ENCODE measurements at places on chromosomes 12 and 14.

DNA sequence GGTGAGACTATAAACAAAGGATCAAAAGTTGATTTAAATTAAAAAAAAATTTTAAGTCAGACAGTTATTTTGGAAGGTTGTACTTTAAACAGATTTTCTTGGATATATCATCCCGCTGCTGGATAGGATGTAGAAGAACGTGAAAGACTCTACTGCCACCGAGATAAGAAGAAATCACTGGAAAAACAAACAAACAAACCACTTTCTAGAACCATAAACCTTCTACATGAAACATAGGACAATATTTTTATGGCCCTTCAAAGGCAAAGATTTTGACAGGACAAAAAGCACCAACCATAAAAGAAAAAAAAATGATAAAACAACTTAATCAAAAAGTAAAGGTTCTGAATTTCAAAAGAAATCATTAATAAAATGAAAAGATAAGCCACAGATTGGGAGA lies 268.2 kb upstream of the DAAM1 start:
- DNase-seq: no peak

GRCh38 chr14:99532310-99532709 lies 51.1 kb downstream of the CCNK start:
- DNase-seq: no peak

DNA sequence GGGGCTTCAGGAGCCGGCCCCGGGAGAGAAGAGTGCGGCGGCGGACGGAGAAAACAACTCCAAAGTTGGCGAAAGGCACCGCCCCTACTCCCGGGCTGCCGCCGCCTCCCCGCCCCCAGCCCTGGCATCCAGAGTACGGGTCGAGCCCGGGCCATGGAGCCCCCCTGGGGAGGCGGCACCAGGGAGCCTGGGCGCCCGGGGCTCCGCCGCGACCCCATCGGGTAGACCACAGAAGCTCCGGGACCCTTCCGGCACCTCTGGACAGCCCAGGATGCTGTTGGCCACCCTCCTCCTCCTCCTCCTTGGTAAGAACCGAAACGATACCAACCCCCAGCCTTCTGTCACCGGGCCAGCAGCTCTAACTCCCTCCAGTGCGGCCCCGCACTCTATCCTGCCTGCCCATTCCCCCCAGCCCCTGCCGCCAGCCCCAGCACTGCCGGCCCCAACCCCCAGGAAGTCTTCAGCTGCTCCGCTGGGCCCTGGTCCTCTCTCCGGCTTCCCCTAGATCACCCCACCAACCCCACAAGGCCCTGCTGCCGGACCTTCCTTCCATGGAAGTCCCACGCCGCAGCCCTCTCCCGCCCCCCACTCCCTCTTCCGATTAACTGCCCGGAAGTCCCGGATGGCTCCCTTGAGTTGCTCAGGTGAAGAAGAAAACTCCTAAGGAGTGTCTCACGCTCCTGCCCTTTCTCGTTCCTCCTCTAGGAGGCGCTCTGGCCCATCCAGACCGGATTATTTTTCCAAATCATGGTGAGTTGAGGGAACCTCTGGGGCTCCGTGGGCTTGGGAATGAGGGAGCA lies 693 bp downstream of the LRP10 start:
- DNase-seq: peak; percentile 79

GRCh38 chr14:105315211-105315721 lies 718 bp downstream of the PACS2 start:
- DNase-seq: no peak

GRCh38 chr14:104954746-104955395 lies 23.3 kb downstream of the AHNAK2 start:
- DNase-seq: no peak

DNA sequence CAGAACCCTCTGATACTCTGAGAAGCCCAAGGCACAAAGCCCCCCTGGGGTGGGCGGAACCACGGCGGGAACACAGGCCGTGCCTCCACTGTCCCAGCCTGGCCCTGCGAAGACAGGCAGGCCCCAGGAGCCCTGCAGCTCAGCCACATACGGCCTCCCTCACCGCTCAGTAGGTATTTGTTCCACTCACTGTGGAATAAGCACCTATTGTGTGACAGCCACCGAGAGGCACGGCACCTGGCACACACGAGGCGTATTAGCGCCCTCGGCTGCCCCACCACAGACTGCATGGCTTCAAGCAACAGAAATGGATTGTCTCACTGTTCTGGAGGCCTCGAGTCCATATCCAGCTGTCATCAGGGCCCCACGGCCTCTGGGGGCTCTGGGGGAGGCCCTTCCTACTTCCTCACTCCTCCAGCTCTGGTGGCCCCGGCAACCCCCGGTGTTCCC lies 66.3 kb downstream of the NCOR2 start:
- DNase-seq: no peak

- no peak for DNase-seq
Observed at GRCh38 chr12:47088021-47088944, 8.5 kb upstream of the AMIGO2 start.

GRCh38 chr14:103230021-103230420 lies 104.0 kb upstream of the EIF5 start:
- DNase-seq: no peak

DNA sequence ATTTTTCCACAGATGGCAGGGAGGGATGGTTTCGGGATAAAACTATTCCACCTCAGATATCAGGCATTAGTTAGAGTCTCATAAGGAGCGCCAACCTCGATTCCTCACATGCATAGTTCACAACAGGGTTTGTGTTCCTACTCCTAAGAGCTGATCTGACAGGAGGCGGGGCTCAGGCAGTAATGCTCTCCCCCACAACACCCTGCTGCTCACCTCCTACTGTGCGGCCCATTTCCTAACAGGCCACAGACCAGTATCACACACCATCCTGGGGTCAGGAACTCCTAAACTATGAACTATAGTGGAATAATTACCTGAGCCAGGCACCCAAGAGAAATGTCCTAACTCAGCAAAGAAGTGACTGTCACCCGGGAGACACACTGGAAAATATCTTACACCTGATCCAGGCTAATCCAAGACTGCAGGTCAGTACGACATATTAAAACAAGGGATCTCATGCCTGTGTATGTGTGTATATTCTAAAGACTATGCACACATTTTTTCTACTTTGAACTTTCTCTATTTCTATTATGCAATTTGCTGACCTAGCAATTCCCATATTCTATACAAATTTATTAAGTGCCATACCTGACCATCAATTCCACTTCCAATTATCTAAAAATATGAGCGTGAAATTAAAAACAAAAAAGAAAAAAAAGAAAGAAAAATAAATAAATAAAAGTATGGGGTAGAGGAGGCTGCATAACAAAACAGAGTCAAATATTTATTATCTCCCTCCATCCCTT lies 4.7 kb downstream of the NAA25 start:
- DNase-seq: no peak

GRCh38 chr12:14906114-14906513 lies 20.5 kb upstream of the MGP start:
- DNase-seq: no peak

DNA sequence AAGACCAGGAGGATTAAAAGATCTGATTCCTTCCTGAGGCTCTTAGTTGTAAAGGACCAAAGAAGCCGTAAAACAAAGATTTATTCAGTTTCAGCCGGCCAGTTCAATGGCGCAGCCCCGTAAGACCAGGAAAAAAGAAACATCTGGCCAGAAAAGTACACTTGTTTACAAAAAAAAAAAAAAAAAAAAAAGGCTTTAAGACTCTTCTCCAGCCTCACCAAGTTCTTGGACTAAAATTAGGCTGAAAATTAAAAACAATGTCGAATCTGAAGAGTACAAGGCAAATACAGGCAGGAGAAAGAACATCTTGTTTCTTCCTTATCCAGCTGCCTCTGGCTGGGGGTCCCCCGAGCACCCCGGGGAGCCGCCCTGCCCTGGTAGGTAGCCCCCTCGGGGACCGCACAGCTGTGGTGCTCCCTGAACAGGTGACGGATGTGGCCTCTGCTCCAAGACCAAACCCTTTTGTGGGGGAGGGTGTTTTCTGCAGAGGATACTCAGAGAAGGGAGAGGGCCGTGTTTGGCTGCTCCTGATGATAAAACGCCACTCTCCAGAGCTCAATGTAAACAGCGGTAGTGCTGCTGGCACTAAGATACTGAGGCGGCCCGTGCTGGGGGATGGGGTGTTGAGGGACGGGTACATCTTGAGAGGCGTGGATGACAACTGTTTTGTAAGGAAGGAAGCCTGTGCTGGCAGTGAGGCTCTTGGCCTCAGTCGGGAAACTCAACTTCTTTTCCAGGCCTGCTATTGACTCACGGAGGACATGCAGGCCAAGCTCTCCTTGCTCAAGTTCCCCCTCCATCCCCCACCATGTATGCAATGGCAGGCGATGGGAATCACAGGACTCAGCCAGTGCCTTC lies 201.0 kb upstream of the DIO3 start:
- no peak for DNase-seq

GRCh38 chr12:47819138-47819895 lies 386 bp downstream of the HDAC7 start:
- DNase-seq: no peak

DNA sequence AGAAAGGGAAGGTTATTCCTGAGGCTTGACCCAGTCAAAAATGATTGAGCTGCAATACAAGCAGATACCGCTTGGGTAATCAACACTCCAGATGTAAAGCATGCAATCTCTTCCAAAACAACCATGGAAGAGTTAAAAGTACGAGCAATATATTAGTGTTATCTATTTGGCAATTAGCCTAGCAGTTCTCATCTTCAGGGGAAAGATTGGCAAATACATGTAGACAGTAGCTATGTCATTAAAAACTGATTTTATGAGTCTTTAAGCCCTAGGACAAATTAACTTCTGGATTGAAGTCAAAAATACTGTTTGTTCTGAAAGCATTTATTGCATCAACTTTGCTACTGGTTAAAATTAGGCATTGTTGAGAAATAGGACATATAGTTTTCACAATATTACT lies 9.3 kb upstream of the GYS2 start:
- DNase-seq: no peak

DNA sequence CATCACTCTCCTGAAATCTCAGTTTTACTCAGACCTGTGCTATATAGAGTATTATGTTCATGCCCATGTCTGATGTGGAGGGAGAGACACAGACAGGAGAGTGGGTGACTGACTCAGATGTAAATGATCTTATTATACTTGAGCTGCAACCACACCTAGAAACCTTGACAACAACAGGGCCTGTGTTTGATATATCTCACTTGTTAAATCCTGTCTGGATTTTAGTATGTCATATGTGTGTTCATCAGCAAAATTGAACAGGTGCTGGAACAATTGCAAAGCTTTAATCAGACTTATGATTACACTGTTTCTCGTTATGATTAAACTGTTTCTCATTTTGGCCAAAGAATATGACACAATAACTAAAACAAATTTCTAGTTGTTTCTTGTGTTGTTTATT lies 37.7 kb downstream of the DIP2B start:
- DNase-seq: peak; percentile 13

DNA sequence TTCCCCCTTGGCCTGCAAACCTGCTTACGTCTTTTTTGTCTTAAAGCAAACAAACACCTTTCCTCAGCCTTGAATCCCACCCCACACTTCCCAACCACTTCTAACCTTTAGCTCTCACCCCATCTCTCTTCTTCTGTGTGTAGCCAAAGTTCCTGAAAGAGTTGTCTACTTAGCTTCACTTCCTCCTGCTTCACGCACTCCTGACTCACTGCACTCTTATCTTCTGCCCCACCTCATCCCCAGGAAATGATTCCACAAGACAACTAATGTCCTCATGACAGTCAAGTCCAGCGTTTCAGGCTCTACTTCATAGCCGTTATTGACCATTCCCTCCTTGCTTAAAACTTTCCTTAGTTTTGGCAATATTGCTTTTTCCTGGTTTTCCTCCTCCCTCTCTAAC lies 22.4 kb downstream of the EIF2B2 start:
- no peak for DNase-seq

- no peak for DNase-seq
Observed at GRCh38 chr12:32811686-32812392, 56.1 kb upstream of the YARS2 start.

DNA sequence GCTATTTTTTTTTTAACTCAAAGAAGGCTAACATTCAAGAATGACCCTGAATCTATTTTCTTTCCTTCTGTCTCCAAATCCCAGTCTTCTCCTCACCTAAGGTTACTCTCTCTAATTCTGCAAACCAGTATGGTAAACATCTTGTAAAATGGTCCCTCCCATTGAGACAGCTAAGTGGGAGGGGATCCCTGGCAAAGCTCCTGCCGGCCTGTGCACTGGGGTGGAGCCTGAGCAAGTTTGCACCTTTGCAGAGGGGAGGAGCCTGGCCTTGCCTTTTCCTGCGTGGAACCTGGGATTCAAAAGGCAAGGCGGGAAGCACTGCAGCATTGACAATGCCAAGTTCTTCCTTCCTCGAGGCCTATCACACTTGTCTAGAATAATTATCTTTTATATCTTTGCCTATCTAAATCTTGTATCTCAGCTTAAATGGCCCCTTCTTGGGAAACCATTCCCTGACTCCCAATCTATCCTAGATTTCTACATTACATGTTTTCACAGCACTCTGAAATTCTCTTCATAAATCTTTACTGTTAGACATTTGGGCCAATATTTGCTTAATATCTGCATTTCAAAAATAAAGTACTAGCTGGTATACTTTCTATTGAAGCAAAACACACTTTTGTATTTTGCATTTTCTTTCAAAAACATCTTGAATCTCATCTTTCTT lies 83.0 kb downstream of the EPS8 start:
- DNase-seq: no peak

GRCh38 chr12:109621901-109622364 lies 48.3 kb downstream of the MVK start:
- no peak for DNase-seq

DNA sequence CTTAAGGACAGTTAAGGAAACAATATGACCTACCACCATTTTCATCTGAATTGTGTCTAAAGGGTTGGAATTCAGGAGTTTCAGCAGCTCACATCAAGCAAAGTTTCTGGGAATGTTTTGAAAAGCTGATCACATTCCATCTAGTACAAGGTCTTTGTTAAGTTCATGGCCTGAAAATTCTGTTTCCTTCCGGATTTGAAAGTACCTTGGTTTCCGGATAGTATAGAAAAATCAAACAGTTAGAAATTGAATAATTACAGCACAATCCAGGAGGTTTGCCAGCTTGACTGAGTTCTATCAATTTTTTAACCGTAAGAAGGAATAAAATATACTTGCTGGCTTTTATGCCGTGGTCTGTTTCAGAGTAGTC lies 136.5 kb downstream of the HMGA2 start:
- no peak for DNase-seq

GRCh38 chr12:90244232-90244631 lies 535.6 kb upstream of the ATP2B1 start:
- DNase-seq: no peak

DNA sequence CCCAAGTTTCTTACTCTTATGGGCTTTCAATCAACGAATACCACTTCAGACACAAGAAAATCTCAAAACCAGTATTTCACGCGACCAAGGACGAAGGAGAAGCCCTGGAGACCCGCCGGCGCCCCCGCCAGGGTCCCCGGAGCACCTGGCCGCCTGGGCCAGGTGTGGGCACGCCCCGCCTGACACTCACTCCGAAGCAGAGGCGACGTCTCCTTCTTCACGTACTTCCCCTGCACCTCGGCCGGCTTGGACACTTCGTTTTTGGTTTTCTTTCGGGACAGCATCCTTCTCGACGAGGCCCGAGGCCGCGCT lies 466 bp downstream of the SAV1 start:
- DNase-seq: no peak

GRCh38 chr14:70748422-70748821 lies 60.9 kb downstream of the MAP3K9 start:
- DNase-seq: no peak
